ENCODE measurements at places on chromosomes 1 and 21.

- no peak for DNase-seq
Measured at GRCh38 chr1:40860706-40861223, 1.4 kb downstream of the CITED4 start.

- no peak for DNase-seq
Measured at GRCh38 chr1:45259053-45259452, 52.6 kb upstream of the ZSWIM5 start.

DNA sequence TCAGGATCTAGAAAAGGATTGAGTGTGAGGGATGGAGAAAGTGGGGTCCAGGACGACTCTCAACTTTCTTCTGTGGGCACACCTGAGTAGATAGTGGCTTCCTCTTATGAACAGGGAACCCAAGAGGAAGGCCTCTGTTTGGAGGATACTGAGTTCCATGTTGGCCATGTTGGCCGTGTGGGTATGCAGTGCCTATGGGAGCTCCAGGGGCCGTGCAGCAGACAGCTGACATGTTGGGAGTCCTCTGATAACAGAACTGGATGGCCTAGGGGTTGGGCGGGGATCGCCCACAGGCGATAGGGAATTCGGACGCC lies 43.0 kb downstream of the TMEM53 start:
- no peak for DNase-seq

GRCh38 chr1:51421964-51422363 lies 91.6 kb upstream of the TTC39A start:
- DNase-seq: peak; percentile 52

- DNase-seq: no peak
Measured at GRCh38 chr1:185500001-185500626, 183.1 kb upstream of the IVNS1ABP start.

GRCh38 chr1:31441073-31441472 lies 28.1 kb downstream of the SERINC2 start:
- no peak for DNase-seq

DNA sequence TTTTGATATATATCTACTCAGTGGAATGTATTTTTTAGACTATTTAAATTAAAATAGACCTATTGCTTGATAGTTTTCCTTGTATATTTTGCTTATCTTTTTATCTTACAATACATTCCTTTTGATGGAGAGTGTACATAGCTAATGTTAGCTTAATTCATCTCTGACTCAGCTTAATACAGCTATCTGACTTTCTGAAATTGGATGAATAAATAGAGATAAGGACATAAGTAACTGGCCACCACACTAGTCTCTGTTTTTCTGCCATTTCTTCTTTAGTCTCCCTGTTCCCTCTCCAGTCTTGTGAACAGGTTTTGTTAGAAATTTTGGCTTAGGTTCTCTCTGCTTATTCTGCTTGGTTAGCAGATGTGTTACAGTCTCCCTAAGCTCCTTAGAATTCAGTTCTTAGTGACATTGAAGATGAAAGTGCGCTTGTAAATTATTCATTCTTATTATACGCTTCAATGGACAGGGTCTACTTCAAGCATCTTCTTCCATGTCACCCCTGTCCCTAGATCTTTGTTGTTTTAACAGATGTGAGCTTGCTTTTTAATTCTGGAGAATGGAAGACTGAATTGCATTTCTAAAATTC lies 59.6 kb downstream of the XPR1 start:
- DNase-seq: peak; percentile 34

DNA sequence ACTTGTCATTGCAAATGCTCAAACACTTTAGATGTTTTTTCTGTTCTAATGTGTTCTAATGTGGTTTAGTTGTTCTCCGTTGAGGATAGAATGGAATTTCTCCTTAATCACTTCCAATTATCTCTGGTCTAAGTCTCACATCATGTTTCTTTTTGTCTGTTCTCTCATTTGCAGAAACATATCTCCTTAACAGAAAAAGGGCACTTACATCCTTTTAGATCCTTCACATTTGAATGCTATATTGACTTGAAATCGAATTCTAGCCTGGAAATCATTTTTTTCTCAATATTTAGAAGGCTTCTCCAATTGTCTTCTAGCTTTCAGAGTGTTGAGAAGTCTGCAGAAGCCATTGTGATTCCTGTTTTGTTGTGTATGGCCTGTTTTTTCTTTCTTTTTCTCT lies 7.3 kb upstream of the SAMSN1 start:
- no peak for DNase-seq

- no peak for DNase-seq
Measured at GRCh38 chr1:80542231-80542630, 1258.5 kb upstream of the ADGRL2 start.

DNA sequence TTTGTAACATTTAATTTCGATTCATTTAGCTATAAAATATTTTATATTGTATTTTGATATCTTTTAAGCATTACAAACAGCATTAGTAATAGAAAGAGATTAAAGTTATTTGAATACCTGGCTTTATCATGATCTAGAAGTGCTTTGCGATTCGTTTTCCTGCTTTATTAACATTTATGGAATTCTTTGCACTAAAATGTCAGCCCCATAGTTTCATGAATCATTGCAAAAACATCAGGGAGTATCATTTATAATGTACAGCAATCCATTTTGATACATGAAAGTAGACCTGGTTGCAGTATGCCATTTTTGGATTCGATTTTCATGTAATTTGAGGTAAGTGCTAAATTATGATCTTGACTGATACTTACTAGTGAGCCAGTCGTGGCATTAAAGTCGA lies 108.0 kb upstream of the DPYD start:
- no peak for DNase-seq

DNA sequence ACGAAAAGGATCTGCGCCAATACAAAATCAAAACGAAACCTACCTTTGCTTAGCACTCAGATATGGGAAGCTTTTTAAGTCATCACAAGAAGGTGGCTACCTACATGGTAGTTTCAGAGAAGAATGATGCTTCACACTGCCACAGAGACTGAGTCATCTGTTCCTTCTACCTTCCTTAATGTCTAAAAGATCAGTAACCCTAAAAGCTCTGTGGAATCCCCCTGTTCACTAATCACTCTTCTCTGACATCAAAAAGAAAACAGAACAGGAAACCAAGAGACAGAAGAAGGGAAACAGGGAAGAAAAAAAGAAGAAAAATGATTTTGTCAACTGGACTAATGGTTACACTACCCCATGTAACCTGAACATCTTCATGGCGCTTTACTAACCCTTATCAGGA lies 177.2 kb downstream of the SMYD3 start:
- DNase-seq: no peak

DNA sequence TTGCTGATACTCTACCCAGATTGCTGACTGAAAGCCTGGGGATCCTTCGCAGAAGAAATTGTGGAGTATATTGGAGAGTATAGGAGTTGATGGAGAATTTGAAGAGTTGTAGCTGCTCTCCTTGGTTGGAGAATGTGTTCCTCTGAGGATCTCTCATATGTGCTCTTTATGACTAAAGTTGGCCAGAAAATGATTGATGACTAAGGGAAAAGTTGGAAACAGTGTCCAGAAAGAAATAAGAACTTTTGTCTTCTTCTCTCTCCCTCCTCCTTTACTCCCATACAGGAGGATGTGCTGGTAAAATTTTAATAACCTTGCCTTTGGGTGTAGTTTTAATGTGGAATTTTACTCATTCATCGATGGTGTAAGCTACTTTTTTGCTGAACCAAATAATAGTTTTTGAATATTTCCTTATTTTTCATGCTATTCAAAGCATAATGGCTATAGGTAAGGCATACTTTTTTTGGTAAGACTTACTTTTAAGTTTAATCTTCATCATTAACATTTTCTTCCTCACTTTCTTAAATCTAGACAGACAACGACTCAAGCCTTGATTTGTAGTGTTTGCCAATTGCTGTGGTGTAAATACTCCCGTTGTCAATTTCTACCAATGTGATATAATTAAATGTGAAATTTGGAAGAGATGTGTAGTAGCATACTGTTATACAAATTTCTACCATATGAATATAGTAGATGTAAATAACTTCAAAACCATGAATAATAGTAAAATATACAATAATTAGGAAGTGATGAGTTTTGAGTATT lies 13.7 kb downstream of the C1orf141 start:
- no peak for DNase-seq

DNA sequence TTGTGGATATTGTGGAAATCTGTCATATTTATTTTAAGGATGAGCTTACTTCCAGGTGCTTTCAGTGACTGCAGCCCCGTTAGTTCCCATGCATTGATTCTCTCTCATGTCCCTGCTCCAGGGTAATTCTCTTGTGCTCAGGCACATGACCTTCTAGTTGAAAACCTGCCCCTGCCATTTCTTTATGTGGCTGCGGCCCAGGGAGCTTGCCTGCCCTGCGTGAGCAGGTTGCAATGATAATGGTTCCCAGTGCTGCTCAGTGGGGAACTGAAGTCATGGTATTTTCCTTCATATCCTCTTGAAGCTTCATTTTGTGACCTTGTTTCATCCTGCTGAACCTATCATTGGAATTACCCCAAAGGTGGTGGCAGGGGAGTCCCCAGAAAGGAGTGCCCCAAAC lies 229.8 kb downstream of the DISC1 start:
- no peak for DNase-seq

DNA sequence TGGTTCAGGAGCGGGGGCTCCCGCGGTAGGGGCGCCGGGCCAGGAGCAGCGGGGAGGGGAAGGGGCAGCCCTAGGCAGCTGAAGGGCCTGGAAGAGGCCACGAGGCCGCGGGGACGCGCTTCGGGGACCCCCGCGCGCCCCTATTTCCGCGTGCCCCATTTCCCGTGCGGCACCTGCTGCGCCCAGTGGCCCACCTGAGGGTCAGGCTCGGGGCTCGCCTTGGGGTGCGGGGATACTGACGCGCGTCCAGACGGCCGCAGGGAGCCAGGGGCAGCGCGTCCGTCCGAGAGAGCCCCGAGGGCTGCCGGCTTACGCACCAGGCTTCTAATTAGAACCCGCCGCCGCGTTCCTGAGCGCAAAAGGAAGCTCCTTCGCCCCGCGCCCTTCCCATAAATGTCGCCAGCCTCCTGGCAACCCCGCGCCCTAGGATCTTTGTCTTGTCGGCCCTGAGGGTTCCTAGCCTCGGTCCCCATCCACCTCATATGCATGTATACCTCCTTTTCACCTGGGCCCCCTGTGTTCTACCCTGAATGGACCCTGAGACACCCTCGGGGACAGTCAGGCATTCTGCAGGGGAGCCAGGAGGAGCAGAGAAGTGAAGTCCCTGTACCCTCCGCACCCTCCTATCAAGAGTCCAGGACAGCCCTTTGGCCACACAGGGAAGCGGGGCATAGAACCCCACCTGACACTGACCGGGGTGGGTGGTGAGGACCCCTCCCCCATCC lies 1.8 kb downstream of the WNT3A start:
- peak; percentile 37 for DNase-seq

DNA sequence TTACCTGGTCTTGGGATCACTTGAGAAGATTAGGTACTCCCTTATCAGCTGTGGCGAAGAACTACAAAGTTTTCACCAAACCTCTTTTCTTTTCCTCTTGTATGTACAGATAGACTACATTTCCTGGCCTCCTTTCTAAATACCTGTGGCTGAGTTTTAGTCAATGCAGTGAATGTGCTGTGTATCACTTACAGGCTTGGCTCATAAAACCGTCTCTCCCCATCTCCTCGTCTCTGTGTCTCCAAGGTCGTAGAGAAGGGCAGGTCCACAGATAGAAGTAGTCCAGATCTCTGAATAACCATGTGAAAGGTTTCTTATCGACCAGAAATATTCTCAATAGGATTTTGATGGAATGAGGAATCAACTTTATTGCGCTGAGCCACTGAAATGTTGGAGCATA lies 9.0 kb upstream of the JUN start:
- DNase-seq: no peak

DNA sequence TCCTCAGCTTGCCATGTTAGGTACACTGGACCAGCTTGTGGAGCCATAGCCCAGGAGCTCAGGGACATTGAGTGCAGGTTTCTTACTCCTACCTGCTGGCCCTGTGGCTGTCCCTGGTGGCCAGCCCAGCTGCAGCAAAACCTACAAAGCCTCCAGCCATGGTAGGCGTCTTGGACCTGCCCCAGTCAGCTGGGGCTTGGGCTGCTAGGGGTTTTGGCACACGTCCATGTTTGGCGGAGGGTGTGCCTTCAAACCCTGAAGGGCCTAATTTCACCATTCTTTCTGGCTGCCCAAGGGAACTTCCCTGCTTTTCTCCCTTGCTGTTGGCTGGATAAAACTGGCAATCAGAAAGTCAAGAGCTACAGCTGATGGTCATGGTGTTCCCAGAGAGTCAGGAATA lies 25.4 kb downstream of the HMGCS2 start:
- DNase-seq: no peak

- DNase-seq: no peak
Measured at GRCh38 chr1:42956739-42957138, 1.9 kb downstream of the SLC2A1 start.

GRCh38 chr1:62529227-62529626 lies 68.1 kb upstream of the ANGPTL3 start:
- no peak for DNase-seq

GRCh38 chr1:3627515-3628253 lies 2.9 kb downstream of the TPRG1L start:
- DNase-seq: no peak

- DNase-seq: no peak
Measured at GRCh38 chr1:89810302-89810701, 10.5 kb upstream of the LRRC8D start.

Data from retina (tissue), 1 donor.